ENCODE measurements at places on chromosomes 1 and 21. TPM values are rescaled to one million over a fixed set of nuclear protein-coding genes. Genes with fewer than 3 reads are reported as not detected.
A peak's percentile ranks its signal among the peaks of the same experiment; 100 is the strongest.

The ECE1 gene
- 37.3 TPM for polyA plus RNA-seq

The GPR37L1 gene
- 0.19 TPM for polyA plus RNA-seq

The ERICH3 gene
- polyA plus RNA-seq, result not detected

The ADCY10 gene
- not detected for polyA plus RNA-seq

The SPRR3 gene
- not detected for polyA plus RNA-seq

DNA sequence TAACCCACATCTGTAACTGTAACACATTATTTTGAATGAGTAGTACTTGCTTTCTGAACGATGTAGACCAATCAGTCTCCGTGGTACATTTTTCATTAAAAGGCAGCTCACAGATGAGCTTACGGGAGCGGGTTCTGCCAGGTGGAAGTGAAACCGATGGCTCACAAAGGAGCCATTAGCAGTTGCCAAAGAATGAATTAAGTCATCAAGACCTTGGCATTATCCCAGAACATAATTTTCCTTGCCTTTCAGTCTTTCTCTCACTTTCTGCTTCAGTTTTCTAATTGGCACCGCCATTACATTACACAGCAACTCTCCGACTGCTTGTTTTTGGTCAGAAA is 33.5 kb upstream of the UTS2 start:
- no peak overlapping the region for H3K27ac ChIP-seq
- H3K36me3 ChIP-seq, result no peaks in the 10 kb centered on the region
- peaks cover 42% of the 10 kb centered on the region for H3K27me3 ChIP-seq
- DNase-seq, result no peak

GRCh38 chr1:215623162-215623561 is 56.1 kb downstream of the KCTD3 start:
- DNase-seq, result no peak
- H3K4me3 ChIP-seq, result no peak overlapping the region
- H3K27me3 ChIP-seq, result no peaks in the 10 kb centered on the region
- H3K4me1 ChIP-seq, result no peaks in the 10 kb centered on the region

- peaks cover 15% of the 10 kb centered on the region for H3K27me3 ChIP-seq
- H3K36me3 ChIP-seq, result no peaks in the 10 kb centered on the region
- H3K27ac ChIP-seq, result no peak overlapping the region
- no peak overlapping the region for H3K4me3 ChIP-seq
These were observed 11.8 kb downstream of the C1orf116 start for GRCh38 chr1:207020709-207021107.

DNA sequence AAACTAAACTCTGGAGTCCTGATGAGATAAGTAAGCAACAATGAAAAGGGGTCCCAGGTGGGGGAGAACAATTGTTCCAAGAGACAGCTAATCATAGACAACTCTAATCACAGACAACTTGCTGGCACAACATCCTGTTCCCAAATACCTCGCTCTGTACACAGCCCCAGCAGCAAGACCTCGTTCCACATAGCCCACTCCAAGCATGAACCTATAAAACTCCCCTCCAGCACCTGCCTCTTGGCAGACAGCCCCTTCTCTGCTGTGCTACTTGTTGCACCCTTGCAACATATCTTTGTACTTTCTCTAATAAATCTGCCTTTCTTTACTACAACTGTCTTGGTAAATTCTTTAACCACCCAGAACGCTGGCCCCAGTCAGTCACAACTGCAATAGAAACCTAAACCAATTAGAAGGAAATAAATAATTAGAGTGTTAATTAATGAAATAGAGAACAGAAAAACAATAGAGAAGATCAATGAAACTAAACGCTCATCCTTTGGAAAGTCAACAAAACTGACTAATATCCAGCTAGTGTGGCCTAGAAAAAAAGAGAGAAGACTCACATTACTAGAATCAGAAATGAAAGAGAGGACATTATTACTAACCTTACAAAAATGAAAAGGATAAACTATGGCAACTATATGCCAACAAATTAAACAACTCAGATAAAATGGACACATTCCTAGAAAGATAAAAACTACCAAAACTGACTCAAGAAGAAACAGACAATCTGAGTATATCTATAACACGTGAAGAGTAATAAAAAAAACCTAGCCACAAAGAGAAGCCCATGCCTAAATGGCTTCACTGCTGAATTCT is 36.1 kb downstream of the LRRC40 start:
- no peak for DNase-seq
- no peaks in the 10 kb centered on the region for H3K27me3 ChIP-seq
- H3K4me1 ChIP-seq, result peaks cover 2% of the 10 kb centered on the region
- H3K36me3 ChIP-seq, result peaks cover 30% of the 10 kb centered on the region
- H3K4me3 ChIP-seq, result no peak overlapping the region
- no peak overlapping the region for H3K27ac ChIP-seq

- H3K36me3 ChIP-seq, result no peaks in the 10 kb centered on the region
- no peaks in the 10 kb centered on the region for H3K27me3 ChIP-seq
- DNase-seq, result no peak
These were observed 153.2 kb downstream of the FASLG start for GRCh38 chr1:172812118-172812517.

- H3K36me3 ChIP-seq, result no peaks in the 10 kb centered on the region
- no peak overlapping the region for H3K27ac ChIP-seq
- H3K4me3 ChIP-seq, result no peak overlapping the region
- H3K27me3 ChIP-seq, result no peaks in the 10 kb centered on the region
- no peaks in the 10 kb centered on the region for H3K4me1 ChIP-seq
These were observed 27.7 kb upstream of the KANK4 start for GRCh38 chr1:62346886-62347285.

DNA sequence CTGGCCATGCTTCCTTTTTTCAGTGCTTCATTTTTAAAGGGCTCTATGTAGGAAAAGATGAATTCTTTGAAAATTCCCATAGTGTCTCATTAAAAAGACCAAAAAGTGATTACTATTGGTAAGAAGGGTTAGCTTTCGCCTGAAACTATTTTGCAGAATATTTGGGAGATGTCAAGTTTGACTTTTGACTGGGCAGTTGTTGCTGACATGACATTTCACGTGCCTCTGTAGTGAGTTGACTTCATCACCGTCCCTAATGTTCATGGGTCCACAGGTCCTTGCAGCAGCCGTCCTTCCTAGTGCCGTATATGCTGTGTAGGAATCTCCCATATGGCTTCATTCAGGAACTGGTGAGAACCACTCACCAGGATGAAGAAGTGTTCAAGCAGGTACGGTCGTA is 88.7 kb upstream of the KIF1B start:
- no peak overlapping the region for H3K4me3 ChIP-seq
- H3K27me3 ChIP-seq, result no peaks in the 10 kb centered on the region
- no peaks in the 10 kb centered on the region for H3K4me1 ChIP-seq
- no peak overlapping the region for H3K27ac ChIP-seq
- peaks cover 20% of the 10 kb centered on the region for H3K36me3 ChIP-seq

GRCh38 chr1:41666981-41667631 is 182.6 kb upstream of the EDN2 start:
- H3K36me3 ChIP-seq, result no peaks in the 10 kb centered on the region
- peak; percentile 38 for DNase-seq
- H3K27me3 ChIP-seq, result no peaks in the 10 kb centered on the region
- peaks cover 71% of the 10 kb centered on the region for H3K4me1 ChIP-seq
- H3K27ac ChIP-seq, result peak overlapping the region; percentile 64

DNA sequence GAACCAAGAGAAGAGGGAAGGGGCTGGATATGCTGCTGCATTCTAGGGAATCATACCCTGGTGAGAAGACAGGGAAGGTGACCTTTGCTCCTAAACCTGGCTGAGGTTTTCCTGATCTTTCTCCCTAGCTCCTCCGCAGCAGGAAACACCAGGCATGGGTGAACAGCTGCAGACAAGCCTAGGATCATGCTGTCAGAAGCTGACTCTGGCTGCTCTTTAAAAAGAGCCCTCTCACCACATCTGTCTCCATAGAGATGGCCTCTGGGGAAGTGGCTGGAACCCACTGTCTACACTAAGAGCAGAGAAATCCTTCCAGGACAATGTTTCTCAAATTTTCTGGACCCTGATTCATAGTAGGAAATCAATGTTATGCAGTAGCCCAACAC is 57.6 kb downstream of the CD34 start:
- H3K27me3 ChIP-seq, result no peaks in the 10 kb centered on the region
- DNase-seq, result no peak
- H3K36me3 ChIP-seq, result no peaks in the 10 kb centered on the region
- H3K27ac ChIP-seq, result peak overlapping the region; percentile 34
- H3K4me1 ChIP-seq, result peaks cover 54% of the 10 kb centered on the region

DNA sequence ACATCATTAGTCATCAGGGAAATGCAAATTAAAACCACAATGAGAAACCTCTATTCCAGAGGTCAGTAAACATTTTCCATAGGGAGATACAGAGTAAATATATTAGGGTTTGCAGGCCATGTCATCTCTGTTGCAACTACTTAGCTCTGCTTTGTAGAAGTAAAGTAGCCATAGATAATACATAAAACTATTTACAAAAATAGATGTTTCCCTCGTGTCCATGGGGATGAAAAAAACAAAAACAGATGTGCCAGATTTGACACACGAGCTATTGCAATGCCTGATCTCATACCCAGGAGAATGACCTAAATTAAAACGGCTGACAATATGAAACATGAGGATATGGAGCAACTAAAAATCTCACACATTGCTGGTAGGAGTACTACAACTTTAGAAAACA is 17.3 kb downstream of the LTN1 start:
- no peak for DNase-seq
- peaks cover 20% of the 10 kb centered on the region for H3K4me1 ChIP-seq

DNA sequence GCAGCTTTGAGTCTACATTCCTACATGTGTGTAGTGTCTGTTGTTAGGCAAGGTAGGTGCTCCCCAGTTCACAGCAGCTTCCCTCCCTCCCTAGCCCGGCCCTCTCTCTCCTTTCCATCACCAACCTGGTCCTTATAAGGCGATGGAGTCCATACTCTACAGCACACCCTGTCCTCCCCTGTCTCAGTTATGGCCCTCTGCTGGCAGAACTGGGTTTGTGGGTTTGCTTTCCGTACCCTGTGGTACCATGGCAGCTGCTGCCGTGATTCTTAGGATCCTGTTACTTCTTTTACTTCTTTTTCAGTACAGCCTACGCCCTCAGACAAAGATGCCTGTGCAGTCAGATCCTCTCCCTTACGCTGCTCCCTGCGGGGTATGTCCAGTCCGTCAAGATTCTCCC is 31.7 kb downstream of the AK5 start:
- peaks cover 11% of the 10 kb centered on the region for H3K4me1 ChIP-seq
- peak; percentile 66 for DNase-seq

GRCh38 chr1:52633291-52633754 is 355 bp downstream of the SHISAL2A start:
- H3K4me3 ChIP-seq, result peak overlapping the region; percentile 93
- no peaks in the 10 kb centered on the region for H3K36me3 ChIP-seq
- DNase-seq, result peak; percentile 20
- H3K27ac ChIP-seq, result peak overlapping the region; percentile 99

DNA sequence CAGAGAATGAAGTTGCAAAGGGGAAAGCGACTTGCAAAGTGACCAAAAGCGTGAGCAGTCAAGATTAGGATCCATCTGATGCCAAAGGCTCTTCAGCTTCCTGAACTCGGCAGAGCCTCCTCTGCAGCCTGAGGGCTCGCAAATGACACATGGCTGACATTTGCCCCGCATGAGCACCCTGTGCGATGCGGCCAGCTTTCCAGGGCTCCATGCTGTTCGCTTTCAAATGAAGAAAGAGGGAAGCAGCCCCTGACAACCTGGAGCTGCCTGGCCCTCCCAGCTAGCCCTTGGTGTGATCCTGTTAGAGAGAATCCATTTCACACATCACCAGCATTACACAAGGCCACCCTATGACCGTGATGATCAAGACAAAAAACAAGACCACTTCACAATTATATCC is 20.2 kb upstream of the FAM131C start:
- peaks cover 1% of the 10 kb centered on the region for H3K4me1 ChIP-seq
- no peak overlapping the region for H3K4me3 ChIP-seq
- H3K27me3 ChIP-seq, result peaks cover 8% of the 10 kb centered on the region
- no peak overlapping the region for H3K27ac ChIP-seq
- no peaks in the 10 kb centered on the region for H3K36me3 ChIP-seq

DNA sequence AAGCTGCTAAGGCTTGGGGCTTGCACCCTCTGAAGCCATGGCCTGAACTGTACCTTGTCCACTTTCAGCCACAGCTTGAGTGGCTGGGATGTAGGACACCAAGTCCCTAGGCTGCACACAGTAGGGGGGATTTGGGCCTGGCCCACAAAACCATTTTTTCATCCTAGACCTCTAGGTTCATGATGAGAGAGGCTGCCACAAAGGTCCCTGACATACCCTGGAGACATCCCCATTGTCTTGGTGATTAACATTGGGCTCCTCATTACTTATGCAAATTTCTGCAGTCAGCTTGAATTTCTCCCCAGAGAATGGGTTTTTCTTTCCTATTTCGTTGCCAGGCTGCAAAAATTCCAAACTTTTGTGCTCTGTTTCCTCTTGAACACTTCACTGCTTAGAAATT is 26.3 kb upstream of the CHODL start:
- DNase-seq, result no peak
- no peaks in the 10 kb centered on the region for H3K4me1 ChIP-seq
- no peak overlapping the region for H3K4me3 ChIP-seq
- no peaks in the 10 kb centered on the region for H3K36me3 ChIP-seq

DNA sequence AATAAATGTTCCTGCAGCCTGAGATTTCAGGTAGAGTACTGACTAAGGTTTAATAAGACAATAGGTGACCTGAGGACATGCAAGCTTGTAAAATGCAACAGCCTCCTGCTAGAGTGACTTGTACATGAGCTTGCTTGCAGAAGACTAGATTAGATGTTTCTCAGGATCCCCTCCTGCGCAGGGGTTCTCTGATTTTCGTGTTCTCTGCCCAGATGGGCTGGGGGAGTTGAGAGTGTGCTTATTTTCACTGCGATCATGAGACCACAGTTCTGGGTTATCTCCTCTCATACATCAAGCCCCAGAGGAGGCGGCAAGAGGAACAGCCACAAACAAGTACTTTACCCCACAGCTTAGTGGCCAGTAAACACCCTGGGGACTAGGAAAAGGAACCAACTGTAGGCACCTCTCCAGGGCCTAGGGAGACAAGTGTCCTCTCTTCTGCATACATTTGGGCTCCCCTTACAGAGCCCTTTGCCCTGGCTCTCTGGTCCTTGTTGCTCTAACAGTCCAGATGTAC is 8.0 kb downstream of the TMEM81 start:
- no peaks in the 10 kb centered on the region for H3K4me1 ChIP-seq
- H3K36me3 ChIP-seq, result no peaks in the 10 kb centered on the region
- DNase-seq, result no peak
- H3K27ac ChIP-seq, result no peak overlapping the region
- H3K4me3 ChIP-seq, result no peak overlapping the region

- H3K27ac ChIP-seq, result no peak overlapping the region
- no peak overlapping the region for H3K4me3 ChIP-seq
- no peak for DNase-seq
- H3K36me3 ChIP-seq, result peaks cover 5% of the 10 kb centered on the region
These were observed 29.5 kb upstream of the CR2 start for GRCh38 chr1:207424570-207425131.

DNA sequence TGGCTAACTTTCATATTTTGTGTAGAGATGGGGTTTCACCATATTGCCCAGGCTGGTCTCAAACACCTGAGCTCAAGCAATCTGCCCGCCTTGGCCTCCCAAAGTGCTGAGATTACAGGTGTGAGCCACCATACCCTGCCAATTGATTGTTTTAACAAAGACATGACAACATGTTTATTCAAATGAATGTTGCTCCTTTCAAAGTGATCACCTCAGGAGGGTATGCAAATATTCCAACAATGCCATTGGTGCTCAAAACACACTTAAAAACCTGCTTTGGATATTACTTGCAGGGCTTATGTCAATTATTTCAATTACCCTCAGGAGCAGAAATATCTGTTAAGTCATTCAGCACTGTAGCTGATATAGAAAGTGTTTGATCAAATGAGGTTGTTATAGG is 7.9 kb downstream of the LAX1 start:
- DNase-seq, result no peak
- no peaks in the 10 kb centered on the region for H3K27me3 ChIP-seq
- H3K36me3 ChIP-seq, result no peaks in the 10 kb centered on the region
